ENCODE measurements at places on chromosomes 6 and 20.

DNA sequence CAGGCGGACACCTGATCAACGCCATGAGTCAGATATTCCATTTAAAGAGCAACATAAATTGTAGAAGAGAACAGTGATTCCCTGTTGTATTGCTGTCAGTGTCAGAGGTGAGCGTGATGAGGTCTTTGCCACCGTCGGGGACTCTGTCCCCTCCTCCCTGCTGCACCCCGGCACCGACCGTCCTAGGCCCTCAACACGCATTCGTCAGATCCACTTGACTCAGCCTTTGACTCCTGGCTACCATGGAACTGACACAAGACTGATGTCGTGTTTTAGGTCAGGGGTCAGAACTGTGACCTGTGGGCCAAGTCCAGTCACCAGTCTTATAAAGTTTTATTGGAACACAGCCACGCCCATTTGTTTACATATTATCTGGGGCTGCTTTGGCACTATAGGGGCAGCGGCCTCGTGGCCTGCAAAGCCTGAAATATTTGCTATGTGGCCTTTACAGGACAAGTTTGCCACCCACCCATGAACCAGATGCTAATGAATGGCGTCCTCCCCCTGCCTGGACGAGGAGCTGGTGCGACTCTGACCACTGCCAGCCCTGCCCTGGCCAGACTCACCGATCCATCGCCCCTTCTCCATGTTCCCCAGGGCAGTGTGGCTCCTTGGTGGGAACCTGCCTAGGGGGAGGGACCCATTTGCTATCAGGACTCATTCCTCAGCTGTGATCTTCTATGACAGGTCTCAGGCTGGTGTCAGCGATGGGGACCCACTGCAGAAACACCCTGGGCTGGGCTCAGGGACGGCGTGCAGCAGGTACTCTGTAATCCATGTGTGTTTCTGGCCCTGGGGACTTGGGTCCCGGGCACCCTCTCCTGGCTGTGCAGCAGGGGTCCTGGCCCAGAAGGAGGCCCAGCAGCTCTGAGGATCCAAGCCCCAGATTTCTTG, 37.5 kb upstream of the PHACTR3 start:
- DNase-seq: no peak

DNA sequence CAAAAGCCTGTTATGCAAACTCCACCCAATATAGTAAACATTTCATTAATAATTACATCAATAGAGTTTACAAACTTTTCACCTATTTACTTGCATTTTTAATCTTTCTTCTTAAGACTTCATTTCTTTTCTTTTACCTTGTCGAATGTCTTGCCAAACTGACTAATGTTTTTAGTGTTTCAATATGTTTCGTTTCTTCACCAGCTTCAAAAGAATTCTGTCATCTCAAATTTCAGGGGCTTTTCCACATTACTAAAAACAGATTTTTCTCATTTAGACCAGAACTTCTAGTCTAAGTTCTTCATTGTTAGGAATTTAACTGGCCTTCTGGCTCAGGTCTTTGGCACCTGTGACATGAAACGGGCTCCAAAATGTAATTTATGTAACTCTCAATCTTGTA, 196.5 kb downstream of the ARHGAP18 start:
- no peak for DNase-seq

GRCh38 chr6:82185948-82186535, 61.5 kb downstream of the IBTK start:
- no peak for DNase-seq

DNA sequence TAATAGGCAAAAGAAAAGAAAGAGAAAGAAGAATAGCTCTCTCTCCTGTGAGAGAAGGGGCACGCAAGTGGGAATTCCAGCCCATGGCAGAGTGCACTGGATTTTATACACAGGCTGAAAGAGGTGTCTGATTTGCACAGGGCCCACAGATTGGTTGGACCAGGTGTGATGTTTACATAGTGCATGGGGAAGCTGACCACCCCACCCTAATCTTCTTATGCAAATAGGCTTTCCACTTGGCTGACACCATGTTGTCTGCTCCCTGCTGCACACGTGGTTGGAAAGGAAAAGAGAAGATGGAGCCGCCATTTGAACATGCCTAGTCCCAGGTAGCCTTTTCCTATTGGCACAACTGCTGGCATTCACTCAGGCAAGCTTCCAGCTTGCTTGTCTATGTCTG, 20.2 kb downstream of the MICA start:
- no peak for DNase-seq

GRCh38 chr6:27280064-27280539, 32.0 kb downstream of the POM121L2 start:
- DNase-seq: no peak
